ENCODE measurements at places on chromosomes 11 and 22.

- DNase-seq = no peak
These were observed 51.4 kb upstream of the CEP126 start for GRCh38 chr11:101863361-101863760.

DNA sequence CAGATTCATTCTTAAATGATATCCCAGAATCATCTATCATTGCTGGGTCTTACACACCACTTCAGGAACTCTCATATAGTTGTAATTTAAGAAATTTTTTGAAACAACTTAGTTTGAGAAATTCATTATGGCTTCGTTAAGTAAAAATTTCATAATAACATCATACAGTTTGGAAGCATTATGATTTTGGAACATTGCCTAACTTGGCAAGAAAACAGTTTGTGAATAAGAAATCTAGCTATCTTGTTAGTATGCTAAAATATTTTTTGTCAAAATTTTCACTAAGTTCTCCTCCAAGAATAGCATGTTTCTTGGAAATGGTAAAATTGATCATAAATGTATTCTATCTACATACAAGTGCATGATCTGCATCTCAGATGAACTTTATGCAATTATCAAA is 217.7 kb downstream of the CNTN5 start:
- no peak for DNase-seq

- DNase-seq = no peak
These were observed 29.4 kb downstream of the SHISA8 start for GRCh38 chr22:41885516-41885915.

- DNase-seq = no peak
These were observed 13.8 kb upstream of the AMOTL1 start for GRCh38 chr11:94754335-94754734.

DNA sequence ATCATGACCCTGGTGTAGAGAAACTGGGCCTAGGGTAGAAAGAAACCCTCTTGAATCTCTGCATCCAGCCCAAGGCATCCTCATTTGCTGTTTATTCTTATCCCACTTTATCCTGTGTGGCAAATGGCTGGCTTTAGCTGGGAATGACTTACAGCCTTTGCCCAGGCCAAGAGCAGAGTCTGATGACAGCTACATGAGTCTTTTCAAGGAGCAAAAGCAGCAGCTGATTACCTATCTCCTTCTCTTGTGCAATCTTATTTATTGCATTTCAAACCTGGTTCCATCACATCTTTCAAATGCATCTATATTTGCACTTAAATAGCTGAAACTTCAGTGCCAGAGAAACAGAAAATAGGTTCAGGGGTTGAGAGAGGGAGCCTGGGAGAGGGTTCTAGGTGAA is 26.1 kb downstream of the SYT13 start:
- DNase-seq = no peak

DNA sequence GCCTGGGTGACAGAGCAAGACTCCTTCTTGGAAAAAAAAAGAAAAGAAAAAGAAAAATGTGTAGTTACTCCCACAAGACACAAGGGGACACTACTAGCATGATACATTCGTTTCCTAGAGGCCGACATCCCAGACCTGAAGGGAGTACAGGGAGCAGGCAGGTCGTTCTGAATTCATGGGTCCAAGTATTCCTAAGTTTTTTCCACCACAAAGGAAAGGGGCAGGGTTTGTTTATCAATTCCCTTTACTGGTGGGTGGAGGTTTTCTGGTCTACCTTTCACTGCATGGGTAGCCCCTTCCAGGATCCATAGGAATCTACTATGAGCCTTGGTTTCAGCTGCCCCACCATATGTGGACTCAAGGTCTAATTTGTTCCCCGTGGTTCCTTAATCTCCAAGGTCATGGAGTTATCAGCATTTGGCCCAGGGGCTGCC is 11.8 kb downstream of the TIGD3 start:
- DNase-seq = no peak

GRCh38 chr11:17894929-17895658 is 117.8 kb downstream of the SERGEF start:
- DNase-seq = no peak

All from activated CD8-positive, alpha-beta memory T cell treated with anti-CD3 and anti-CD28 coated beads for 1 hour (primary cell).